ENCODE measurements at places on chromosomes 11 and 22.

DNA sequence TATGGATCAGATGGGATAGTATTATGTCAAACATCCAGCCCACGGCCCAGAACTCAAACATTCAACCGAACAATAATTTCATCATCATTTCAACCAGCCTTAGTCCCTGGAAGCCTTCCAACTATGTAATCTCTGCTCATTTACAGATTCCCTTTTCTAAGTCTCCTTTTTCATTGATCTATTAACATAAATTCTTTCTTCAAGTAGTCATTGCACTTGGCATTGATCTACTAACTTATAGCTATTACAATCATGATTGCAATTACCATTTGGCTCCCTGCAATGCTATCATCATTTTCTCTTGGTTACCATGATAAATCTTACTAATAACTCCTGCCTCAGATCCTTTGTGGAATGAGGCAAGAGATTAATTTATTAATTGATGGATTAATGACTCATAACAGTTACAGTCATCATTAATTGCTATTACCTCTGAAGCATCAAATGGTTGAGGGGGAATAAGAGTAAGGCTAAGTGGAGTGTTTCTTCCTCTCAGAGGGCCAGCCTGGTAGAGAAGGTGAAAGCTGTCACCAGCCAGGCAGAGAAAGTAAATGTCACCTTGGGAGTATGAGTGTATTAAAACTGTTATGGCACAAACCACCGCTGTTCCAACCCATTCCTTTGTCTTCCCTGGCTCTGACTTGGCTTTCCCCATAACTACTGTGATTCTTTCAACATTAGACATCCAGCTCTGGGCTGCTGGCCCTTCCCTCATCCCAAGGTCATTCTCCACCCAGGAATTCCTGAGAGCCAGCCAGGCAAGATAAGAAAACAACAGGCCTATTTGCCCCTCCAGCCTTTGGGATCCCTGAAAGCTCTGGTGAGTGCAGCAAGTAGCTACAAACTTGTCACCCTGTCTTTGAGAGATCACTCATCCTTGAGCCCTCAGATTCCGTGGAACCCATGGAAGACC lies 174.7 kb downstream of the RRAS2 start:
- no peak for DNase-seq

GRCh38 chr11:117271208-117271607 lies 19.9 kb upstream of the BACE1-AS start:
- DNase-seq = no peak

- DNase-seq = no peak
These were observed 56.1 kb downstream of the IGLL5 start for GRCh38 chr22:22943521-22944267.

GRCh38 chr11:126102436-126102981 lies 39.8 kb upstream of the CDON start:
- peak; percentile 36 for DNase-seq

- DNase-seq = no peak
These were observed 18.7 kb downstream of the DRICH1 start for GRCh38 chr22:23613193-23613972.

Data from NCI-H2171 (cell line).